ENCODE measurements at places on chromosomes 2 and 18. TPM values are rescaled to one million over a fixed set of nuclear protein-coding genes. Genes with fewer than 3 reads are reported as not detected.

The LYPD6 gene
- 1.2 TPM for polyA plus RNA-seq

The NLRC4 gene
- polyA plus RNA-seq: 1.1 TPM

The AGBL5 gene
- 18.8 TPM for polyA plus RNA-seq

The DAPL1 gene
- not detected for polyA plus RNA-seq

The TRIM43 gene
- not detected for polyA plus RNA-seq

The MAP2 gene
- polyA plus RNA-seq: 6.2 TPM

The TMEM198 gene
- 3.6 TPM for polyA plus RNA-seq

The CXCR2 gene
- 0.18 TPM for polyA plus RNA-seq

The EPB41L3 gene
- polyA plus RNA-seq: 131 TPM

The CCDC85A gene
- polyA plus RNA-seq: 6.1 TPM

The OSGEPL1 gene
- polyA plus RNA-seq: 12.9 TPM

The ALK gene
- polyA plus RNA-seq: 0.18 TPM

The CDH7 gene
- polyA plus RNA-seq: 0.49 TPM

The ARHGAP15 gene
- 7.3 TPM for polyA plus RNA-seq

The SLC9A4 gene
- polyA plus RNA-seq: not detected

The GAL3ST2 gene
- not detected for polyA plus RNA-seq

The EHD3 gene
- 3.6 TPM for polyA plus RNA-seq

The CHRNA1 gene
- 128 TPM for polyA plus RNA-seq

The DOK6 gene
- polyA plus RNA-seq: 2.9 TPM

The NYAP2 gene
- 0.59 TPM for polyA plus RNA-seq

Data from hindlimb muscle (tissue), 1 donor.